Mammary microvascular endothelial cell (primary cell): ENCODE measurements at places on chromosomes 4 and X. TPM values are rescaled to one million over a fixed set of nuclear protein-coding genes. Genes with fewer than 3 reads are reported as not detected.

Gene TNMD
- total RNA-seq: not detected in 2 replicates

Gene NPY1R
- total RNA-seq: not detected in 2 replicates

Gene TCEAL1
- total RNA-seq: 26.3 and 29.7 TPM in 2 replicates

Gene RRH
- not detected in 2 replicates for total RNA-seq

Gene SUPT20HL2
- not detected in 2 replicates for total RNA-seq

Gene GLRA3
- total RNA-seq: not detected in 2 replicates

Gene DCHS2
- total RNA-seq: not detected in 2 replicates

Gene ERCC6L
- total RNA-seq: 6.7 and 7.9 TPM in 2 replicates

Gene MTNR1A
- total RNA-seq: not detected in 2 replicates

Gene HTT
- total RNA-seq: 24.0 and 25.5 TPM in 2 replicates

Gene CSN1S1
- total RNA-seq: not detected in 2 replicates

Gene CXCL10
- total RNA-seq: 1.5 and 3.6 TPM in 2 replicates

Gene TEC
- total RNA-seq: 0.84 and 0.93 TPM in 2 replicates

Gene KLKB1
- total RNA-seq: not detected in 2 replicates

Gene ZXDA
- 4.5 and 4.9 TPM in 2 replicates for total RNA-seq

Gene RPA4
- total RNA-seq: 0.49 and 0.60 TPM in 2 replicates

Gene PI4K2B
- 25.6 and 25.9 TPM in 2 replicates for total RNA-seq
